ENCODE measurements at places on chromosomes 3 and 15. TPM values are rescaled to one million over a fixed set of nuclear protein-coding genes. Genes with fewer than 3 reads are reported as not detected.
A peak's percentile ranks its signal among the peaks of the same experiment; 100 is the strongest.

PLA2G4F gene
- not detected for polyA plus RNA-seq

DNA sequence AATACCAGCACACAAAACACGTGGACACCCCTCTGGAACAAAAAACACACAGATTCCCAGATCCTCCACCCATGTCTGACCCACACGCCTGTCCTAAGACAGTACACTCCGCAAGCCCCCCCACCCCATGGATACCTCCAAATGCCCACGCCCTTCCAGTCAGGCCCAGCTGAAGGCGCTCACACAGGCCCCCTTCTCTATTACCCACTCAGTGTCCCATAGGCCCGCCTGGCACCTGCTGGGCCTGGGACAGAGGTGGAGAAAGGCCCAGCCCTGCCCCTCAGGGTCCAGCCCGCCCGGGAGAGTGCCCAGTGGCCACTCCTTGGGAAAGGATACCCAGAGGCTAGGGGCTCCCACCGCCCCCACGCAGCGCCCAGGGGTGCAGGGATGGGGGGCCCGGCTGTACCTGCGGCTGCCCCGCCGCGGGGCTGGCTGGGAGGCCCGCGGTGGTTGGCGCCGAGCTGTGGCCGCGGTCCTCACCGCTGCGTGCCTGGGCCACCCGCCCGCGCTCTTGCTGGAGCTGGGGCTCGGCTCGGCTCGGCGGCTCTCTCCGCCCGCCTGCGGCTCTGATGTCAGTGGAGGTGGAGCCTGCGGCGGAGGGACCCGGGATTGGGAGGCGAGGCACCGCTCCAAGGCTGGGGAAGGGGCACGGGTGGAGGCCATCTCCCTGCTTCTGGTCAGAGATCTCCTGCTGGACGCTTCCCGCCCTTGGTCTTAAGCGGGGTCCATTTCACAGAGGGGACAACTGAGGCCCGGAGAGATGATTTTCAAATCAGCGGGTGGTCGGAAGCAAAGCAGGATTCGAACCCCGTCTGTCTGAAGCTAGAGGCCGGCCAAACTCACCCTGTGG, at the start of gene CAMK1:
Gene CAMK1, minus strand, starts transcription at position 522 of the 850 bp plus-strand sequence. CDS start 2,198 bp downstream, outside the sequence.
- no peak within 1 kb of the TSS for H3K27ac ChIP-seq
- no peaks in the 10 kb centered on the region for H3K36me3 ChIP-seq

ASB7 gene
- polyA plus RNA-seq: 11.9 TPM

MORC1 gene
- polyA plus RNA-seq: not detected

SLC24A5 gene
- not detected for polyA plus RNA-seq

WDR49 gene
- polyA plus RNA-seq: not detected

DNA sequence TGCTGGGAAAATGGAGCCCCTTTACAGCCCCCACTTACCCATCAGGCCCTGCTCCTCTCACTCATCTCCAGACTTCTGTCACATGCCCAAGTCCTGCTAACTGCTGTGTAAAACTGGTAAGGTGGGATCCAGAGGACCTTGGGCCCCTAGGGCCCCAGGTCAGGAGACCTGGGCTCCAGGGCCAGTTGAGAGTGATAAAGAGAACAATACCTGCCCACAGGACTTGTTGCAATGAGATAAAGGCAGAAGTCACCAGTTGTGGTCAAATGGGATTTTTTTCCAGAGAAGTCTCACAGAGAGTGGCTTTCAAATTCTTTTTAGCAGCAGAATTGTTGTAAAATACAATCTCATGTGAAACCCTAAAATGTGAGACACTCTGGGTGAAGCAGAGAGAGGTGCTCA, 753 bp downstream of the FURIN start:
- H3K27me3 ChIP-seq: no peaks in the 10 kb centered on the region
- H3K4me1 ChIP-seq: peaks cover 41% of the 10 kb centered on the region
- no peaks in the 10 kb centered on the region for H3K36me3 ChIP-seq
- H3K4me3 ChIP-seq: no peak overlapping the region

DNA sequence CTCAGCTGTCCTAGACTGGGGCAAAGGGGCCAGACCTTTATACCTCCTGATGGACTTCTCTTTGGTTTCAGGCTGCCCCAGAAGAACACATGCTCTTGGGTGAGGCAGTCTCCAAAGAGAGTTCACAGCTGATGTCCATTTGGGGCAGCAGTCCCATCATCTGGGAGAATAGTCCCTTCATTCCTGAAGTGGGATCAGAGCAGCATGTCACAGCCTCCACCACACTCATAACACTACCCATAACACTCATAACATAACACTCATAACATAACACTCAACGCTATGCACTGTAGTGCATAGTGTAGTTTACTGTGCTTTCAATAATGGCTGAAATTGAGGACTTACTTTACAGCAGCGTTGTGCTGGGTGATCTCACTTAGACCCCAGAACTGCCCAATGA, 36.7 kb upstream of the PLCL2 start:
- H3K4me1 ChIP-seq: peaks cover 36% of the 10 kb centered on the region
- no peak overlapping the region for H3K27ac ChIP-seq
- no peaks in the 10 kb centered on the region for H3K36me3 ChIP-seq
- no peaks in the 10 kb centered on the region for H3K27me3 ChIP-seq
- no peak for DNase-seq
- H3K4me3 ChIP-seq: no peak overlapping the region

DNA sequence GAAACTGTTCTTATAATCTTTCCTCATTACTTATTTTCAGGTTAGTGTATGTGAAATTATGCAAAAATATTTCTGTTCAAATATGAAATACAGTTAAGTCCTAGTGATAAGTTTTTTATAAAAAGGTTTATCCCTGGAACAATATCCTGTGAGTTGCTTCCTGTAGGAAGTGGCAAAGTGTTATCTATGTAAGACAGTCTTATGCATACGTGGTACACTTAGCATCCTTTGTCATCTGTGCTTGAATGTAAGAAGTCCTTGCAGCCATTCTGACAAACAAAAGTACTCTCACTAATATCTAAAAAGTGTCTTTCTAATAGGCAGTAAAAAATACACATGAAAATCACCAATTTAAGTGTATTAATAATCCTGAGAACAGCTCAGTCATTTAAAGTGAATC, 372.5 kb upstream of the BCHE start:
- no peaks in the 10 kb centered on the region for H3K27me3 ChIP-seq
- no peaks in the 10 kb centered on the region for H3K36me3 ChIP-seq
- H3K4me1 ChIP-seq: no peaks in the 10 kb centered on the region
- H3K4me3 ChIP-seq: no peak overlapping the region
- no peak overlapping the region for H3K27ac ChIP-seq

DNA sequence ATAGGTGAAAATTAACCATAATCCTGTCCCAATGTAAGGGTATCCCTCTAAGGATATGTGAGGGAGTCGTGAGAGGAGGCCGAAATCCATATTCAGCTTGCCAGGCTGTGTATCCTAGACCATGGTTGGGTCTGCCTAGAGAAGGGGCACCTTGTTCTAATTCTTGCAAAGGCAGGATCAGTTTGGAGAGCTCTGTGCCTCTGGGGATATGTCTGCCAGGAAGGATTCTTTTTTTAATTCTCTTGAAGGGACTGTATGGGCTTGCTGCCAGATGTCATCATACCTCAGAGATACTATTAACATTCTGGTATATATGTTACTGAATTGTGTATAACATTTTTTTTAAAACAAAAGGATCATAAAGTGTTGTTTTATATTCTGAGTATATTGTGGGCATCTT, 2.4 kb downstream of the ATP1B3 start:
- H3K4me1 ChIP-seq: peaks cover 37% of the 10 kb centered on the region
- no peak for DNase-seq
- no peak overlapping the region for H3K27ac ChIP-seq
- peak overlapping the region; percentile 92 for H3K4me3 ChIP-seq
- H3K27me3 ChIP-seq: no peaks in the 10 kb centered on the region
- no peaks in the 10 kb centered on the region for H3K36me3 ChIP-seq

DNA sequence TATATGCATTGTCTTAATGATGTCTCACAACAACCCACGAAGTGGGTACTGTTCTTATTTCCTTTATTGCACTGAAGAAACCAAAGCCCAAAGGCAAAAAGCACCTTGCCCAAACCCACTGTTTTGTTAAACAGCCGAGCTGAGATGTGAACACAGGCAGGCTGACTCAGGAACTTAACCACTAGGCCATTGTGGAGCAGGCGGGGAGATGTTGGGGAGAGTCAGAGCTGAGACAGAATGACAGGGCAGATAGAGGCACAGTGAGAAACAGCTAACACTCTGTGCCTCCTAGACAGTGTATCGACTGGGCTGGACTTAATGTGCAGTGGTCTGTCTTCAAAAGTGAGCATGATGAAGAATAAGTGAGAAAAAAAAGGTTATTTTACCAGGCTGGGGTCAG, 56.5 kb downstream of the RPLP1 start:
- peaks cover 5% of the 10 kb centered on the region for H3K27me3 ChIP-seq
- H3K27ac ChIP-seq: no peak overlapping the region
- no peak overlapping the region for H3K4me3 ChIP-seq
- H3K4me1 ChIP-seq: no peaks in the 10 kb centered on the region
- H3K36me3 ChIP-seq: no peaks in the 10 kb centered on the region
- no peak for DNase-seq

GRCh38 chr15:92097474-92098178, 244.1 kb downstream of the SLCO3A1 start:
- peaks cover 7% of the 10 kb centered on the region for H3K36me3 ChIP-seq
- peak; percentile 17 for DNase-seq
- no peak overlapping the region for H3K4me3 ChIP-seq
- H3K4me1 ChIP-seq: peaks cover 54% of the 10 kb centered on the region

DNA sequence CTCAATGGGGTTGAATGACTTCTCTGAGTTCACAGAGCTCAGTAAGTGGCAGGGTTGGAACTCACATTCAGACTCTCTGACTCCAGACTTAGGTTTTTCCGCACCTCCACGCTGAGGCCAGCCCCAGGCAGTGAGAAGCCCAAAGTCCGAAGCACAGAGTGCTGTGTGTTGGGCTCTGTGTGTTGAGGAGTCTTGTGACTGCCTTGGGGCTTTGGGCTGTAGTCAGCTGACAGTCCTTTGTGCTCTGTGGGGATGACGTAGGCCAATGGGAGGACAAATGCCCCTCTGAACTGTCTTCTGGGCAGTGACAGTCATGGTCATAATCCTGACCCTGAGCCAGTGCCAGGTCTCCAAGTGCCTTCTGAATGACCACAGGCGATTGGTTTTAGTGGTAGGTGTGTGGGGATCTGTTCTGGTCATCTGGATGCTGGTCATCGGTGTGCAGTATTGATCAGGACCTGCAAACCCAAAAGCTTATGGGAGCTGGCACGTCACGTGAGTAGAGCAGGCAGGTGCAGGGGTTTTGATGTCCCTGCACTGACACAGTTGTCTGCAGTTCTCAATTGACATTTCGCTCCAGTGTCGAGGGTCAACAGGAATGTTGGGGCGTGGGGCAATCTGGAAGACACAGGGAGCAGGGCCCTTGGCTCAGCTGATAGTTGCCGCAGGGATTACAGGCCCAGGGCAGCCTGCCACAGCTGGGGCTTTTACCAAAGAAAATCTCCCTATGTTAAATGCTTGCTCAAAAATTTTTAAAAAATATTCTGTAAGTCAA, 45.3 kb downstream of the CAPN3 start:
- no peak overlapping the region for H3K4me3 ChIP-seq
- no peak overlapping the region for H3K27ac ChIP-seq
- H3K4me1 ChIP-seq: no peaks in the 10 kb centered on the region
- no peak for DNase-seq

DNA sequence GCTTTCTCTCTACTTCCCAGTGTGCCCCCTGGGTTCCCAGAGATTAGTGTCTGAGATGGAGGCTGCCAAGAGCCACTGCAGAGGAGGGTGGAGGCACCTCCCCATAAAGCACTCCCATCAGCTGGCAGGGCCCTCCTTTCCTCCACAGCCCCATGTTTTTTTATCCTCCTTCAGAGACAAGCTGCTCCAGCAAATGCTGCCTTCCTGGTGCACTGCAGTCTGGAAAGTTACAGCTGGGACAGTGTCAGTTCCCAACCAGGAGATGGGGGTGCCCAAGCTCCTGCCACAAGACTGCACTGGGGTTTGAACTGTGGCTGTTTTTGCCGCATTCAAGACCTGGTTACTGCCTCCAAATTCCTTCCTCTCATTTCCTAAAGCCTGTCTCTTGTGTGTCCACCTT, 206.1 kb downstream of the CADPS start:
- H3K36me3 ChIP-seq: no peaks in the 10 kb centered on the region
- H3K4me3 ChIP-seq: no peak overlapping the region

APOD gene
- polyA plus RNA-seq: not detected

GRCh38 chr15:23561914-23562313, 3.6 kb upstream of the MKRN3 start:
- no peak overlapping the region for H3K27ac ChIP-seq
- no peaks in the 10 kb centered on the region for H3K4me1 ChIP-seq
- no peak overlapping the region for H3K4me3 ChIP-seq
- no peaks in the 10 kb centered on the region for H3K36me3 ChIP-seq

VGLL3 gene
- polyA plus RNA-seq: not detected

GOLGA8N gene
- not detected for polyA plus RNA-seq

- no peak overlapping the region for H3K27ac ChIP-seq
- DNase-seq: peak; percentile 68
- no peaks in the 10 kb centered on the region for H3K27me3 ChIP-seq
- H3K36me3 ChIP-seq: no peaks in the 10 kb centered on the region
Measured at GRCh38 chr15:77179541-77179998, 108.7 kb upstream of the TSPAN3 start.

DPPA2 gene
- not detected for polyA plus RNA-seq

UPK1B gene
- polyA plus RNA-seq: not detected

- H3K27ac ChIP-seq: no peak overlapping the region
- no peak for DNase-seq
- no peaks in the 10 kb centered on the region for H3K36me3 ChIP-seq
- H3K27me3 ChIP-seq: no peaks in the 10 kb centered on the region
- no peaks in the 10 kb centered on the region for H3K4me1 ChIP-seq
- no peak overlapping the region for H3K4me3 ChIP-seq
Measured at GRCh38 chr15:82093774-82094211, 48.0 kb upstream of the MEX3B start.

LRRC34 gene
- 0.06 TPM for polyA plus RNA-seq

DNA sequence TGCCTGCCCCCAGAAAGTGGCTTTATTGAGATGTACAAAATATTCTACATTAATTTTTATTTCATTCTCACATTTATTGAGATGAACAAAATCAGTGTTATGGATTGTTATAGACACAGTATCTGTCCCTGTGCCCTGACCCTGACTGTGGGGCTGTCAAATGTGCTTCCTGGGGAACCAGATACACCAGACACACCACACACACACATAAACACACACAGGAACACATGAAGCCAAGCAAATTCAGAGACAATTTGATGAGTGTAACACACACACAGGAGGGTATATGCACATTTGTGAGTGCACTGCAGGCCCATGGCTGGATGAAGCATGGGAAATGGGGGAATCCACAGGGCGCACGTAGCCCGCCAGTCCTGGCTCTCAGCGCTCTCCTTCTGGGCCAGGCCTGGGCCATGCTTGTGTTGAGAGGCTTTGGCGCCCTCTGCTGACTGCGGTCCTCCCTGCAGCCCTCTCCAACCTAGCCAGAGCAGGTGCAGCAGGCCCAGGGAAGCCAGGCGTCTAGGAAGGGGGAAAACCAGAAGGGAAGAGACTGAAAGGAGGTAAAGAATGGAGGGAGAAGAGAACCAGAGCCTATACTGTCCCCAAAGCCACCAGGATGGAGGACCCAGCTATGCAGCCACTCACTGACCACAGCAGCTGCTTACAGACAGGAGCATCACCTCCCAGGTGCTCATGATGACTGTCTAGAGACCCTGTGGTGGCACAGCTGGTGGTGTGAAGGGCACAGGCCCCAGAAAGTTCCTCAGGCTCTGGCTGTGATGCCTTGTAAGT, 18.0 kb upstream of the LOXL1 start:
- H3K4me1 ChIP-seq: no peaks in the 10 kb centered on the region
- peak; percentile 40 for DNase-seq
- no peak overlapping the region for H3K4me3 ChIP-seq
- no peaks in the 10 kb centered on the region for H3K36me3 ChIP-seq
- no peak overlapping the region for H3K27ac ChIP-seq

- peak; percentile 22 for DNase-seq
- peak overlapping the region; percentile 71 for H3K4me3 ChIP-seq
- peaks cover 38% of the 10 kb centered on the region for H3K4me1 ChIP-seq
Measured at GRCh38 chr3:57803647-57804081, 47.6 kb downstream of the SLMAP start.

Measured in CD4-positive, CD25-positive, alpha-beta regulatory T cell (primary cell).